Stimulated activated CD4-positive, alpha-beta T cell treated with anti-CD3 and anti-CD28 coated beads, Interleukin-15, amount 100 ng/mL, for 1 hour (primary cell): ENCODE measurements at places on chromosomes 5 and 9.

- DNase-seq, result no peak
Observed at GRCh38 chr5:116675626-116675910, 100.9 kb upstream of the SEMA6A start.

DNA sequence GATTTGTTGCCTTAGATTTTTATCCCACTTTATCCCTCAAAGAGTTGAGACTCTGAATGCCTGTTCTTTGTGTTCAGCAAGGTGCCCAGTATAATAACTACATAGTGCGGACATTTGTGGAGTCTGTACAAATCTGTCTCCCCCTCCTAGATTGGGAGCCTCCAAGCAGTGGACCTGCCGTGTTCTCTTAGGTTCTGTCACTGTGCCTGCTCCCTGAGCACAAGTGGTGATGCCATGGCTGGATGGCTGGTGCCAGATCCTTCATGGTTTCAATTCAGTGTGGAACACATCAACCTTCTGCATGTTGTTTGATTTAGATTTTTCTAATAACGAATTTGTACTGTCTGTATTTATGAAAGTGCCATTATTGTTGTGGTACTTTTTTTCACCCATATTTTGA lies 292.9 kb downstream of the CD180 start:
- DNase-seq, result no peak

DNA sequence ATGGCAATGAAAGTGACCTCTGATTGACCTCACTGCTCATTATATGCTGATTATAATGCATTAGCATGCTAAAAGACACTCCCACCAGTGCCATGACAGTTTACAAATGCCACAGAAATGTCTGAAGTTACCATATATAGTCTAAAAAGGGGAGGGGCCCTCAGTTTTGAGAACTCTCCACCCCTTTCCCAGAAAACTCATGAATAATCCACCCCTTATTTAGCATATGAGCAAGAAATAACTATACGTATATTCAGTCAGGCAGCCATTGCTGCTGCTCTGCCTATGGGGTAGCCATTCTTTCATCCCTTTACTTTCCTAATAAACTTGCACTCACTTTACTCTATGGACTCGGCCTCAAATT lies 163.1 kb downstream of the ESM1 start:
- no peak for DNase-seq

DNA sequence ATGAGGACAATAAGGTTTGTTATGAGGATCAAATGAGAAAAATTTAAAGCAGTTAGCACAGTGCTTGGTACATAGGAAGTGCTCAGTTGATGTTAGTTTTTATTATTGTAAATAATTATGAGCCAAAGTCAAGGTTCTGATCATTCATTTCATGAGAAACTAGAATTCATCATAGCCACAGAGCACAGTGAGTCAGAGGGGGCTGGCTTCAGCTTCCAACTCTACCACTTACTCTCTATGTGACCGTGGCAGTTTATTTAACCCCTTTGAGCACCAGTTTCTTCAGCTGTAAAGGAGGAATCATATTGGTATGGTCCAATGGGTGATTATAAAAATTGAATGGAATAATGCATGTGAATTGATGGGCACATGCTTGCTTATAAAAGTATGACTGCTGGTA lies 39.4 kb downstream of the KLHL3 start:
- no peak for DNase-seq

DNA sequence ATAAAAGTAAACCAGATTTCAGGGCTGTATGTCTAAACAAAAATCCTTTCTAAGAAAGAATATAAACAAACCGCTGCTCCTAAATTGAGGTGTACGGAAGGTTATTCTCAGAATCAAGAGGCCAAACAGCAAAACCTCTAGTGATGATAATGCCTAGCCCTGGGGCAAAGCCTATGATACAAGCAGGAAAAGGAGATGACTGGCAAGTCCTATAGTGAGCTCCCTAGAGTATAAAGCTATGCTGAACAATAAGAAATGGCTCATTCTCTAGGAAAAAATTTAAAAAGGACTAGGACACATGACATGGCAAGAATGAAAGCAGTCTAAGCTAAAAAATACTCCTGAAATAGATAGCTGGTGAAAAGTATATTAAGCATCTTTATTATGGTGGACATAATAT lies 187.1 kb downstream of the BNC2 start:
- DNase-seq, result no peak

DNA sequence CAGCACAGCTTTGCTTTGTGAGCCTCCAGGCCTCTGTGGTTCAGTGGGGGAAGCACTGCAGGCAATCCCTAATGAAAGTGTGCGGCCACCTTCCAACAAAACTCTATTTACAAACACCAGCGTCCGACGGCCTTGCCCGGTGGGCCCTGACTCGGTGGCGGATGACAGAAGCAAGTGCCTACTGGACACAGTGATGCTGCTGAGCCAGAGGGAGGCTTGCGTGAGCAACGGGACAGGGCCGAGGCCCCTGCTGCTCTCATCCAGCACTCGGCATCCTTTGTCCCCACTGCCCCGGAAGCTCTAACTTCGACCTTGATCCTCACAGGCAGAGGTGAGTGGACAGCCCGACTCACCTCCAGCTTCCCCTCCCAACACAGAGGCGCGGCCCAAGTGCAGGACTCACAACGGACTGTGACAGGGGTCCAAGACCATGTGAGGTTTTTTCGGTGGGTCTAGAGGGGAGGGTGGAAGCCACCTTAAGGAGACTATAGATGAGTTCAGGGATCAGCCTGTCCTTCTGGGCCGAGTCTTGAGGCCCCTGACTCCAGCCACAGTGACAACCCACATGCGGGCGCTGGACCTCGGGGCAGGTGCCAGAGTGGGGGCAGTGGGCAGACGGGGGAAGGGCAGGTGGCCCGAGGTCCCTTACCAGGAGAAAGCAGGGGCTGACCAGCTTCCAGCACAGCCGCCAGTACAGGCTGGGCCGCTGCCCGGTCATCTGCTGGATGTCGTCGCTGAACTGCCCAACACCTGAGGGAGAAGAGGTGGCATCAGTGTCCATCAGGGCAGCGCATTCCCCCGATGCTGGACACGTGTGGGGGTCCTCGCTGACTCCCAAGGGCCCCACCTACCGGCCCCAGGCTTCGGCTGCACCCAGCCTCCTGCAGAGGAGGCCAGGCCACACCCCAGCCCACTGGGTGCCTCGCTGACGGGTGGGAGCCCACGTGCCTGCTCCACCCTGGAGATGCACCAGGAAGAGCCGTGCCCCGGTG lies 39.4 kb downstream of the SLC6A3 start:
- DNase-seq, result no peak

- DNase-seq, result no peak
Observed at GRCh38 chr5:128237000-128237399, 153.4 kb downstream of the SLC12A2 start.

GRCh38 chr9:131473198-131473885 lies 29.4 kb upstream of the POMT1 start:
- no peak for DNase-seq

GRCh38 chr5:132012371-132013005 lies 1.0 kb upstream of the ACSL6 start:
- no peak for DNase-seq

GRCh38 chr5:156913719-156914370 lies 49.2 kb downstream of the TIMD4 start:
- no peak for DNase-seq

GRCh38 chr9:77582525-77582924 lies 65.6 kb downstream of the GNA14 start:
- DNase-seq, result no peak

GRCh38 chr9:91038483-91039124 lies 237.0 kb downstream of the SYK start:
- DNase-seq, result no peak

DNA sequence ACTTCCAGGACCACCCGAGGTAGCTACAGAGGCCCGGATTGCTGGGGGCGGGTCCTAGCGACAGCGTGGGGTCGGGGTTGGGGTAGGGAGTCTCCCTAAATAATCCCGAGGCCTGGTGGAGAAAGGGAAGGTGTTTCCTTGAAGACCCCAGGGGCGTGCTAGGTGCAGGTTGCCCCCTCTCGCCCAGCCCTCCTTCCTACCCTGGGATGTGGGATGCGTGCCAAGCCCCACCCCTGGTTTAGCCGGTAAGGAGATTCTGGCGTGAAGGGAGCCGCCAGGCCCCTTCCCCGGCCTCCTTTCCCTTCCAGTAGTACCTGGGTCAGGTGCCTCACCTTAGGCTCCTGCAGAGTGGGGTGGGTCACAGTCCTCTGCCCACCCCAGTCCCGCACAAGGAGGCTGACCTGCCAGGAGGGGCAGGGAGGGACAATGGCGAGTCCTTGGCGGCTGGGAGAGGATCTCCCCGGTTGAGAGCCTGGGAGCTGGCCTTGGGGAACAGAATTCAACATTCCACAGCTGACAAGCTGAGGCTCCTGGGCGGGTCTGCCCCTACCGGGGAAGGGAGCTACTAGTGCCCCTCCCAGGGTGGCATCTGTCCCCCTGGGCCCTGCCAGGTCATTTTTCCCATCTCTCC lies 674 bp downstream of the TSPAN17 start:
- DNase-seq, result no peak

- no peak for DNase-seq
Observed at GRCh38 chr9:110351009-110351467, 13.4 kb upstream of the TXNDC8 start.

- DNase-seq, result no peak
Observed at GRCh38 chr5:1541702-1542400, 18.1 kb upstream of the LPCAT1 start.

DNA sequence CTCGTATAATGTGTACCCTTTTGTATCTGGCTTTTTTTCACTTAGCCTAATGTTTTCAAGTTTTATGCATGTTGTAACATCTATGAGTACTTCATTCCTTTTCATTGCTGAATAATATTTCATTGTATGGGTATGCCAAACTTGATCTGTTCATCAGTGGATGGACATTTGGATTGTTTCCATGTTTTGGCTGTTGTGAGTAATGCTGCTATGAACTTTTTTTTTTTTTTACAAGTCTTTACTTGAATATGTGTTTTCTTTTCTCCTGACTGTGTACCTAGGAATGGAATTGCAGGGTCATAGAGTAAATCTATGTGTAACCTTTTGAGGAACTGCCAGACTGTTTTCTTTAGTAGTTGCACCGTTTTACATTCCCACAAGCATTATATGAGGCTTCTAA lies 52.4 kb downstream of the MTREX start:
- no peak for DNase-seq

DNA sequence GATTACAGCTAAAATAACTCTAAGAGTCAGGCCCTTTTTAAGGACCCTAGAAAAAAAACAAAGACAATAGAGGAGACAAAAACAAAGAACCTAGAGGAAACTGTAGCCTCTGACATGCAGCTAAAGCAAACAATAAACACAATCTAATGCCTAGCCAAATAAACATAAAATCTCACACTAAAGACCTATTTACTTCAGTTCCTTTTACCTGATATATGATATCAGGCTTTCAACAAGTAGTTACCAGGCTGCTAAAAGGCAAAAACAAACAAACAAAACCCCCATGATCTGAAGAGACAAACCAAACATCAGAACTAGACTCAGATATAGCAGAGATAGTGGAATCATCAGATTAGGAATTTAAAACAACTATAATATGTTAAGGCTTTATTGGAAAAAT lies 226.5 kb upstream of the POU5F2 start:
- no peak for DNase-seq

GRCh38 chr9:108416324-108416723 lies 439.5 kb downstream of the ACTL7B start:
- DNase-seq, result no peak

DNA sequence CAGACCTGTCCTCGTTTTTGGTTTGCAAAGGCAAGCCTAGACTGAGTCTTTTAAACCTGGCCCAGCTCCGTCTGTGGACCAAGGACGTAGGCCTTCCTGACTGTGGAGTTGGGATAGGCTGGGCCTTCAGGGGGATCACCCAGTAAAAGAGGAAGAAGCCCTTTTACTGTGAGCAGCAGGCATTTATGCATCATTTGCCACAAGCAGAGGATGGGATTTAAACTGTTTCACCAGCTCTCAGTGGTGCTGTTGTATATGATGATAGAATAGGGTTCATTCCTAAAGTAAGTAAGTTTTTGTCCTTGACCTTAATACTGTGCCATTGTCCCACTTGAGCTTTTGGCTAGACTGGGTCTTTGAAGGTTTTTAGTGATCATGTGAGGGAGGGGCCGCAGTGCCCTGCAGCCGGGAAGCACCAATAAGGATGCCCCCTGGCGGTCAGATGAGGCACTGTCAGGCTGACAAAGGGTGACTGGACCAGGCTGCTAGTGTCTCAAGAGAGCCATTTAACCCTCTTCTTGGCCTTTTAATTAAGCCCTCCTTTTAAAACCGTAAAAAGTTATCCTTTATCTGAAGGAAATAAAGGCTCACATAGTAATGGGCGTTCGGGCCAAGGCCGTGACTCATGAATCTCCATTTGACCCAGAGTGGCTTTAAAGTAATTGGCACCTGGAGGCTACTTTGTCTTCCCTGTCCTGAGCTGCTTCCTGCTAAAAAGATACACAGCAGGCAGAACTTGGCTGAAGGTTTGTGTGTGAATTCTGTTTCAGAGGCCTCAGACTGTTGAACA lies 74.0 kb downstream of the UBAP1 start:
- DNase-seq, result peak; percentile 35

GRCh38 chr5:130116462-130116861 lies 212.2 kb downstream of the CHSY3 start:
- DNase-seq, result no peak

DNA sequence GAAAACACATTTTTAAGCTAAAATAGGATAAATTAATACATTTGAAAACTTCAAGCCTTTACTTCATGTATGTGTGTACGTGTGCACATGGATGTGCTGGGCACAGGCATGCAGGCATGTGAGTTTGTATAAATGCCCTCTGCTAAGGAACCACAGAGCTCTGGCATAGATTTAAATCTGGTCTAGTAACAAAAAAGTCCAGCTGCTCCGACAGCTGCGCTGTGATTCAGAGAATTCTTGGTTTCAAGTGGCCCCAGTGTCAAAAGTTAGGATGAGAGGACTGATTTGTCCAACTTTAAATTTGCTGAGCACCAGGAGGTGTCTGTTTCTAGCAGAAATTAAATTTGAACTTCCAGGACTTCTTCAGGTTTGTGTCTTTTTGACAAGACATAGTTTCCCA lies 203.7 kb upstream of the TUT7 start:
- no peak for DNase-seq

GRCh38 chr9:20621471-20622329 lies 599 bp downstream of the MLLT3 start:
- peak; percentile 65 for DNase-seq

GRCh38 chr5:171268700-171269620 lies 40.1 kb upstream of the TLX3 start:
- no peak for DNase-seq

- no peak for DNase-seq
Observed at GRCh38 chr5:119373449-119373858, 17.6 kb downstream of the TNFAIP8 start.

GRCh38 chr9:74663439-74663838 lies 166.3 kb downstream of the RORB start:
- DNase-seq, result no peak
